ENCODE measurements at places on chromosomes 1 and 21.

- no peak for DNase-seq
Measured at GRCh38 chr1:183871142-183871541, 66.2 kb downstream of the RGL1 start.

- no peak for DNase-seq
Measured at GRCh38 chr1:23354245-23354644, 10.2 kb upstream of the HNRNPR start.

- no peak for DNase-seq
Measured at GRCh38 chr1:157932069-157932468, 61.4 kb upstream of the KIRREL1 start.

- DNase-seq = no peak
Measured at GRCh38 chr1:232578651-232579195, 51.2 kb downstream of the SIPA1L2 start.

DNA sequence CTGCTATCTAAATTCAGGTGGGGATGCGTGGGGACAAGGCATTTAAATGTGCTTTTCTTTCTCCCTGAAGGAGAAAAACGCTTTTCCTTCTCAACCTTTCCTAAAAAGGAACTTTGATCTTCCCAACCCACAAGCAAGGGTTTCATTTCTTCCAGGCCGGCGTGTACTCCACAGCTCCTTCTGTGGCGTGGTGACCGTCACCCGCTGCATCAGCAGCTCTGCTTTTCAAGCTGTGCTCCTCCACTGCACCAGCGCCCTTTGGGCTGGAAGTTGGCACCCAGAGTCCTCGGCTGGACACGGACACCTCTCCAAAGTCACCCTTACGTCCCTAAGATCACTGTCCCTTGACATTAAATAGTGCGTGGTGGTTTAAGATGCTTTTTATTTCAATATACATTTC lies 54.3 kb downstream of the PEX14 start:
- no peak for DNase-seq
